ENCODE measurements at places on chromosomes 6 and 20. TPM values are rescaled to one million over a fixed set of nuclear protein-coding genes. Genes with fewer than 3 reads are reported as not detected.

Gene SOX18
- total RNA-seq: not detected

Gene CALHM6
- total RNA-seq: 6.0 TPM

Gene CDKAL1
- 31.8 TPM for total RNA-seq

- DNase-seq: peak; percentile 66
These were observed 9.7 kb upstream of the MARCKS start for GRCh38 chr6:113847447-113847846.

DNA sequence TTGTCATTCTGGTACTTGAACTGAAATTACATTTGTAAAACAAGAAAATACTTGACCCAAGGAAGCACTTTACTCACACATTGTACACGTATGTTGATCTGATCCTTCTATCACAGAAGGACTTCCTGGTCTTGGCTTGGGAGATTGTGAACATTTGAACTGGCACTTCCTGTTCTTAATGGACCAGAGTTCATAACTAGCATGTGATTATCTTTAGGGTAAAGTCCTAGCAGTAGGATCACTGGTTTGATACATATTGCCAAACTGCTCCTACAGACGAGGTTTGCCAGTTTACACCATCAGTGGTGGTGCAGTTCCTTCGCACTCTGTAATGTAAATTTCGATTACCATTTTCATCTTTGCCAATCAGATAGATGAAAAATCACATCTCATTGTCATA, 12.7 kb downstream of the HECA start:
- no peak for DNase-seq

GRCh38 chr20:2654384-2654822, 2.0 kb downstream of the NOP56 start:
- no peak for DNase-seq

DNA sequence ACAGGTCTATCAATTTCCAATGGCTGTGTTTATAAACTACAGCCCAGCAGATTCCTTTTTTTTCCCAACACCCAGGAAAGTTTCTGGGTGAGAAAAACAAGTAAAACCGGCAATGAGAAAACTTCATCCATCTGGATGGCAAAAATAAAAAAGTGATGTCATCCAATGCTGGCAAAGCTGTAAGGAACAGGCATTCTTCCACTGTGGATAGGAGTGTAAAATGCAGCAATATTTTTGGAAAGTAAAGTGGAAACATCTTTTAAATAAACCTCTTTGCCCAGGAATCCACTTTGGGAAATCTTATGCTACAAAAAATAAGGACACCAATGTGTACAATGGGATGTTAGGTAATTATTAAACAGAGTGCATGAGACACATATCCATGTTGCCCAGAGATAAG, 102.1 kb upstream of the NT5E start:
- no peak for DNase-seq

DNA sequence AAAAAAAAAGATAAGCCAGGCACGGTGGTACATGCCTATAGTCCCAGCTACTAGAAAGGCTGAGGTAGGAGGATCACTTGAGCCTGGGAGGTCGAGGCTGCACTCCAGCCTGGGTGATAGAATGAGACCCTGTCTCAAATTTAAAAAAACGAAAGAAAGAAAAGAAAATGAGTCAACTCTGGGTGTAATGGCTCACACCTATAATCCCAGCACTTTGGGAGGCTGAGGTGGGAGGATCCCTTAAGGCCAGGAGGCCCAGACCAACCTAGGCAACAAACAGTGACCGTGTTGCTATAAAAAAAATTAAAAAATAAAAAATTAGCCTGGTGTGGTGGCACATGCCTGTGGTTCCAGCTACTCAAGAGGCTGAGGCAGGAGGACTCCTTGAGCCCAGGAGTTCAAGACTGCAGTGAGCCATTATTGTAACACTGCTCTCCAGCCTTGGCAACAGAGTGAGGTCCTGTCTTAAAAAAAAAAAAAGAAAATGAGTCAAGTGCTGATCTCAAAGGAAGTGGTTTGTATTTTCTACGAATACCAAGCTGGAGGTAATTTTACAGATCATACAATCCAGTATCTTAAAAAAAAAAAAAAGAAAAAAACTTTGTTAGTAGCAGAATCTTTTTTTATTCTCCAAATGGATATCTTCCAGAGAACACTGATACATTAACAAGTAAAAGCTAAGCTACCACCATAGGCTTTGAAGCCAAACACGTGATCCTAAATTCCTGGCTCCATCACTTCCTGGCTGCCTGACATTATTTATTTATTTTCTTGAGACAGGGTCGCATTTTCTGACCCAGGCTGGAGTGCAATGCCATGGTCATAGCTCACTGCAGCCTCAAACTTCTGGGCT, 5.7 kb downstream of the COMMD7 start:
- DNase-seq: peak; percentile 62

GRCh38 chr6:53316142-53316541, 32.6 kb downstream of the ELOVL5 start:
- DNase-seq: no peak

- no peak for DNase-seq
These were observed 16.6 kb downstream of the SASH1 start for GRCh38 chr6:148359228-148359627.

- no peak for DNase-seq
These were observed 494.1 kb downstream of the HACE1 start for GRCh38 chr6:104365451-104366234.

DNA sequence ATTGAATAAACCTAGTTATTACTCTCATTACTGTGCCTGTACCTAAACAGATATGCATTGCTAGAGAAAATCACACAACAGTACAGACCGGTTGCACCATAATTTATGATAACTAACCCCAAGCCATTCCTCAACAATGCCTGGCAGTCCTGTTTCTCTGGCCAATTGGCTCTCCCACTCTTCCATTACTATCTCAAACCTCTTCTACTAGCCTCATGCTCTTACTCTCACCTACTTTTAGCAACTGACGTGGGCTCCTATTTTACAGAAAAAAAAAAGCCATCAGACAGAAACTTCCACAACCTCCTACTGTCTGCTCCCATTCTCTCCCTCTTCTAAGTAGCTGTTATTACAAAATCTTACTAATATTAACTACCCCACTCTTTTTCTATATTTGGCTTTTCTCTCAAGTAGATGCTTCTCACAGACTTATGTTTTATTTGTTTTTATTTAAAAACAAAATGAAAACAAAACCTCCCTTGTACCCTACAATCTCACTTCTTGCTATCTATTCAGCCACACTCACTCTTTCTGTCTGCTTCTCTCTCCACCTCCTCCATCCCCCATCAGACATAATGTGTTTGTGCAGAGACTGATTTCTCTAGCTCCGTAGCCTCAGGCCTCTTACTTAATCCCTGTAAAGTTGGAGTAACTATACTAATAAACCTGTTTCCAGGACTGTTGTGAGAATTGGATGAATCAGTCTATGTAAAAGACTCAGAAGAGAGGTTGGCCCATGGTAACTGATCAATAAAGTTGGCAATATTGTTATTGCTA, 9.1 kb downstream of the GOPC start:
- DNase-seq: no peak

DNA sequence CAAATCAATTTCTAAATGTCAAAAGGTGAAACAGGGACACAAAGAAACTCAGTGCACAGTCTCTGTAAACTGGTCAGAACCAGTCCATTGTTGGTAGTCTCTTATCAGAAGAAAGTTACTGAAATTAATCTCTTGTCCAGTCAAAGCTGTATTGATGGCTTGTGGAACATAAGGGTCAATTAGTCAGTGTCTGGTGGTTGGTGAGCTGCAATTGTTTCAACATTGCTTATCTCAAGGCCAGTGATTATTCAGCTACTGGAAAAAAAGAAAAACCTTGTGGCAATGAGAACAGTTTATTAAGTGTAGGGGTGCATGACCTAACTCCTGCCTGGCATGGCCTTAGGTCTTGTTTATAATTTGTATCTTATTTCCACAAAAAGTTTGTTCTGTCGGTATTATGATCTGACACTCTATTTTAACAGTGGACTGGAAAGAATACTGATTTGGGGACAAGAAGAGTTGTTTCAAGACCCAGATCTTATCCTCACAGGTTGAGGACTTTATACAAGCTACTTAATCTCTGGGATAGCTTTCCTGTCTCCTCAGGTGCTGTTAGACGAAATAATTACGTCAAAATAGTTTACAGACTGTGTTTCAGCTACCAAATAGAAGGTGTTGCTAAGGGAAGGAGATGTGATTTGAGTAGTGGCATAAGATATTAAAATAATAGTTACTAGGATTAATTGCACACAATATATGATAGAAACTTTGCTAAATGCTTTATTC, 520.0 kb upstream of the IRAK1BP1 start:
- no peak for DNase-seq

DNA sequence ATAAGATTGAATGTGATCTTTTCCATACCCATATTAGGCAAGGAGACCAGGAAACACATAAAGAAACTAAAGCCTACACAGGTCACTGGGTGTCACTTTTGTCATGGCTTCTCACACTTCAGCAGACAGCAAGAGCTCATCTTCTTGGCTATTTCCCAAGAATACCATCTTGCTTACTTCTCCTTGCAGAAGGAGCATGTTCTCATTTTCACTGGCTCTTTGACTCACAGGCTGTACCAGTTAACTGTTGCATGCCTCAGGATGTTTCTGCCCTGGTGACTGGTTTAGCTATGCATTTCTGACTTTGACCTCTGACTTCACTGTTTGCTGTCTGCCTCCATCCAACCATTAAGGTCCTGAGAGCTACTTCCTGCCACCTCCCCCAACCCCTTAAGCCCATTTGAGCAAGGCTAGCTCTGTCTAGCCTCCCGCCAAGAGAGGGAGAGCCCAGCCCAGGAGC, 40.3 kb upstream of the OGFRL1 start:
- peak; percentile 37 for DNase-seq

- DNase-seq: peak; percentile 22
These were observed 14.9 kb downstream of the MTFR2 start for GRCh38 chr6:136235233-136235564.

DNA sequence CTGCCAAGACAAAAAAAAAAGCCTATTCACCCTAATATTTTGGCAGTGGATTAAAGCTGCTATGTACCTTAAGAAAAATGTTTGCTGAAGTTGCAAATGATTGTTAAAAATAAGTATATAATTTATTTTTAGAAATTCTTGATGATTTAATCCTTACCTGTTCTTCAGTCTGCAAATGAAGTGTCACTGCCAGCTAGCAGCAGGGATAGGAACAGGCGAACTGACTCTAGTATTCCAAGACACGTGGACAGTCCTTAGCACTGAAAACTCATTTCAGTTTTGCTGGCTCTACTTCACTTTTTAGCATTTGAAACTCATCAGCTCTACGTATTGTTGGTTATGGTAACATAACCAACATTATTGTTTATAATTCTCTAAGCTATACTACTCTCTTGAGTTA, 204.4 kb upstream of the ID4 start:
- no peak for DNase-seq

GRCh38 chr6:147651249-147652063, 143.0 kb downstream of the SAMD5 start:
- DNase-seq: peak; percentile 50

DNA sequence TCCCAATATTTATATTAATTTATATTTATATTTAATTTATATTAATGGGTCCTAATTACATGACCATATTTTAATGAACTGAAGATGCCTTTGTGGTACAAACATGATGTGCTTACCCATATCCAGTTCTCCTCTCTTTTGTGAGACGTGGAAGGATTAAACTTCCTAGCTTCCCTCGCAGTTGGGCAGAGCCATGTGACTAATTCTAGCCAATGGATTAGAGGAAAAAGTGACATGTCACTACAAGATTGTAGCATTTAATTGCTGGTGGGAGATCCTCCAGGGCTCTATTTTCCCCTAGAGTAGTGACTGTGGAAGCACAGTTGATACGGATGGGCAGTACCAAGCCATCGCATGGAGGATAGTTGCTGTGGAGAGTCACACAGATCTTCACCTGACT, 4.8 kb upstream of the SOBP start:
- no peak for DNase-seq

- DNase-seq: no peak
These were observed 1.7 kb downstream of the AFDN start for GRCh38 chr6:167828325-167828956.

- DNase-seq: no peak
These were observed 74.1 kb upstream of the NAA20 start for GRCh38 chr20:19943061-19943521.

GRCh38 chr6:169479783-169480495, 221.9 kb downstream of the WDR27 start:
- no peak for DNase-seq

DNA sequence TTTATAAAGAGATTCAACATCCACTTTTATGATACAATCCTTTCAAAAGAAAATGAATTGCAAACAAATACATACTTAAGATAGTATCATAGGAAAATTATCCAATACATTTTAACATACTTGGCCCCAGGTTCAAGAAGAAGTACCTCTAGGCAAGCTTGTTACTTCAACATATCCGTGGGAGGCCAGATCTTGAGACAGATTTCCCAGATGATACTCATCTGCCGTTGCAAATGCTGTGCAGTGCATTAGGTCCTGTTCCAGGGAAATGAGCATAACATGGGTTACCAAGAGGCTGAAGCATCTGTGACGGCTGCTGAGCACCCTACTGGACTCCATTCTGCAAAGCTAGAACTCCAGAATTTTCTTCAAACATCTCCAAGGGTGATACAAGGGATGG, 15.6 kb downstream of the RMND1 start:
- no peak for DNase-seq

DNA sequence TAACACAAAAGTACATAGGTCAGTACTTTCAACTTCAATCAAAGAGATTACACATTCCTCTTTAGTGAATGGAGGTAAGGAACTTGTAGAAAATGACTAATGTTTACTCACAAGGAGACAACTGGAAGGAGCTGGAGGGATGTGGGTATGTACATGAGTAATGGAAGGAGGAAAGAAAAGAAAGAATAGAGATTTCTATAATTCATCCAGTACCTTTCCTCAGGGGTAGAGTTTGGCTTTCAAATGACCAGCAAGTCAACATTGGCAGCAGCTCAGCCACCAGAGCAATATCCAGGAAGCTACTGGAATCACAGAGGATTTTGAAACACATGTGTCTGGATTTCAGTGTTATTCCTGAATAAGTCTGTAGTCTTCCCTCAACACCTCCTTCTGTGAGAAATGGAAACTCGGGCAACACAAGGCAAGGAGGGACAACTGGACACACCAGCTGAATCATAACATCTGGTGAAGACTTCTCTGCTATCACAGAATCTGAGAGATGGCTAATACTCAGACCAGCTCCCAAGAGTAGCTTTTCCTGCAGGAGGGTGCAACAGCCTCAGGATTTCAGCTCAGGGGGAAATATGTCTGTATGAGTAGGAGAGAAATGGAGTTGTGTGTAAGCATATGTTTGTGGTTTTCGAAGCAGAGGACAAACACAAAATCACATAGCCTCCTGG, 98.8 kb downstream of the HAO1 start:
- no peak for DNase-seq

DNA sequence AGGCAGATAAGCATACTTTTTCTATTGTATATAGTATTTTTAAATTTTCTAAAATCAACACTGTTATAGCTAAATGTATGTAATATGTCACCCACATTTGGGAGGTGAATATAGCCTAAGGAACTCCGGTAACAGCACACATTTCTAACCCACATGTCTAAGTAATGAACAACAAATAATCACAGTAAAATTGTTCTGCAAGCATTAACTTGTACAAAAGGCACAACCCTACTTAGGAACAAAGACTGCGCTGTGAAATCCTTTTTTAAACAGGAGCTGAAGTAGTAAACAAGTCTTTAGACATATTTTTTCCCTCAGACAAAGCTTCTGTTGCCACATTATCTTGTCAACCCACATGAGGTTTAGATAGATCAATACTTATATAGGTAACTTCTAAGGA, 872.4 kb upstream of the SLC35B3 start:
- no peak for DNase-seq

Data from Daoy (cell line).